Posterior vena cava (tissue), 2 donors: ENCODE measurements at places on chromosomes 2 and 18. TPM values are rescaled to one million over a fixed set of nuclear protein-coding genes. Genes with fewer than 3 reads are reported as not detected.

PAX3 gene
- total RNA-seq: 0.48 TPM

UPP2 gene
- total RNA-seq: not detected

CABLES1 gene
- 9.3 TPM for total RNA-seq

PNPT1 gene
- 20.4 TPM for total RNA-seq

REG3A gene
- total RNA-seq: not detected

LYG1 gene
- total RNA-seq: 1.00 TPM

ITGB6 gene
- total RNA-seq: not detected

IMPACT gene
- total RNA-seq: 27.8 TPM

GLB1L gene
- total RNA-seq: 5.3 TPM

GREB1 gene
- total RNA-seq: 15.4 TPM

MAP4K4 gene
- total RNA-seq: 75.8 TPM

NGEF gene
- 0.88 TPM for total RNA-seq
